Placental pericyte (primary cell): ENCODE measurements at places on chromosomes 3 and 15. TPM values are rescaled to one million over a fixed set of nuclear protein-coding genes. Genes with fewer than 3 reads are reported as not detected.

FOXB1 gene
- total RNA-seq = not detected in 2 replicates

GHSR gene
- not detected in 2 replicates for total RNA-seq

SKOR1 gene
- 0.22 and 0.29 TPM in 2 replicates for total RNA-seq

SHF gene
- total RNA-seq = 0.22 and 0.43 TPM in 2 replicates

EPHA3 gene
- total RNA-seq = 0.14 and 0.22 TPM in 2 replicates

COMMD2 gene
- total RNA-seq = 22.1 and 35.9 TPM in 2 replicates

ARGFX gene
- total RNA-seq = not detected in 2 replicates

FMN1 gene
- total RNA-seq = 0.22 and 3.0 TPM in 2 replicates

GOLGA8A gene
- 7.7 and 10.0 TPM in 2 replicates for total RNA-seq

PSTPIP1 gene
- not detected in 2 replicates for total RNA-seq

TP63 gene
- total RNA-seq = under 0.01 TPM in 1 of 2 replicates, not detected in the other

HDC gene
- not detected in 2 replicates for total RNA-seq

XCR1 gene
- not detected in 2 replicates for total RNA-seq

CACNA2D2 gene
- not detected in 2 replicates for total RNA-seq

REC114 gene
- total RNA-seq = not detected in 2 replicates
